ENCODE measurements at places on chromosomes 3 and 15. TPM values are rescaled to one million over a fixed set of nuclear protein-coding genes. Genes with fewer than 3 reads are reported as not detected.

- peak; percentile 24 for DNase-seq
Observed at GRCh38 chr3:193194371-193194770, 46.7 kb upstream of the PLAAT1 start.

DNA sequence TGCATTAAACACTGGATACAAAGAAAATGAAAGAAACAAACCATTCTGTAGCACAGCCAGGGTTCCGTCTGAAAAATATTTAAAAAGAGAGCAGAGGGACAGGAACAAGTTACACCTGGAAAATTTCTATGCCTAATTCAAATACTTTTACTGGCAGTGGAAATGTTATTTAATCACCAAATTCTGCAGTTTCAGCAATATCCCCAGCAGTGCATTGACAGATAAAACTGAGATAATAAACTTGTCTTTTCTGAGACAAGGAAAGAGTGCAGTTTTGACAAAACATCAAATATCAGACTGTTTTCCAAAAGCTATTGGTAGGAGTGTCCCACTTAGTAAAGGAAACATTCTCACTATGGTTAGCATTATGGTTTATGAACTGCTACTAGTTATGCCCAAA, 173.4 kb upstream of the FAM3D start:
- no peak for DNase-seq

DNA sequence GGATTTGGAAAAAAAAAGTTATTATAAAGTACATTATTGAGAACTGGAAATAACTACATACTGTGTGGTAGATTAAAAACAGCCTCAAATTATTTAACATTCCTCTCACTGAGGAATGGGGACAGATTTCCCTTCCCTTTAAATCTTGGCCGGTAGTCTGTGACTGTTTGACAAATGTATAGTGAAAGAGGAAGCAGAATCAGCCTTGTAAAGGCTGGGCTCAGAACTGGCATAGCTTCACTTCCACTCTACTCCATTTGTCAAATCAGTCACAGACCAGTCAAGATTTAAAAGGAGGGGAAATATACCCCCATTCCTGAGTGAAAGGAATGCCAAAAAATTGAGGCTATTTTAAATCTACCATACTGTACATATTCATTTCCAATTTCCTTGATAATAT, 18.2 kb upstream of the B4GALT4 start:
- DNase-seq = peak; percentile 49

- no peak for DNase-seq
Observed at GRCh38 chr3:4429648-4430350, 37.3 kb downstream of the SUMF1 start.

GRCh38 chr15:93341164-93341563, 252.2 kb upstream of the RGMA start:
- no peak for DNase-seq

GRCh38 chr3:119613201-119613600, 15.5 kb downstream of the PLA1A start:
- no peak for DNase-seq

DNA sequence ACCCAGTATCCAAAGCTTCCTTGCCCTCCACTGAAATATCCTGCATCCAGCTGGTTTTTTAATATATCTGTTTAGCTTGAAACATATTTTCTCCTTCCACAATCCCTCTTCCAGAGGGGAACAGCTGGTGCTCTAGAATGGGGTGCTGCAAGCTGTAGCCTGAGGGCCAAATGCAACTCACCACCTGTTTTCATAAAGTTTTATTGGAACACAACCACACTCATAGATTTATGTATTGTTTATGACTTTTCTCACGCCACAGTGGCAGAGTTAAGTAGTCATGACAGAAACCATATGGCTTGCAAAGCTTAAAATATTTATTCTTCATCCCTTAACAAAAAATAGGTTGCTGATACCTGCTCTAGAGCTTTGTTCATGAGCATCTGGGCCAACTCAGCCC, 298.7 kb downstream of the CLSTN2 start:
- DNase-seq = no peak

GRCh38 chr3:100769693-100770092, 60.4 kb downstream of the TFG start:
- DNase-seq = no peak

GRCh38 chr15:62966294-62967078, 76.1 kb upstream of the TPM1 start:
- no peak for DNase-seq

DNA sequence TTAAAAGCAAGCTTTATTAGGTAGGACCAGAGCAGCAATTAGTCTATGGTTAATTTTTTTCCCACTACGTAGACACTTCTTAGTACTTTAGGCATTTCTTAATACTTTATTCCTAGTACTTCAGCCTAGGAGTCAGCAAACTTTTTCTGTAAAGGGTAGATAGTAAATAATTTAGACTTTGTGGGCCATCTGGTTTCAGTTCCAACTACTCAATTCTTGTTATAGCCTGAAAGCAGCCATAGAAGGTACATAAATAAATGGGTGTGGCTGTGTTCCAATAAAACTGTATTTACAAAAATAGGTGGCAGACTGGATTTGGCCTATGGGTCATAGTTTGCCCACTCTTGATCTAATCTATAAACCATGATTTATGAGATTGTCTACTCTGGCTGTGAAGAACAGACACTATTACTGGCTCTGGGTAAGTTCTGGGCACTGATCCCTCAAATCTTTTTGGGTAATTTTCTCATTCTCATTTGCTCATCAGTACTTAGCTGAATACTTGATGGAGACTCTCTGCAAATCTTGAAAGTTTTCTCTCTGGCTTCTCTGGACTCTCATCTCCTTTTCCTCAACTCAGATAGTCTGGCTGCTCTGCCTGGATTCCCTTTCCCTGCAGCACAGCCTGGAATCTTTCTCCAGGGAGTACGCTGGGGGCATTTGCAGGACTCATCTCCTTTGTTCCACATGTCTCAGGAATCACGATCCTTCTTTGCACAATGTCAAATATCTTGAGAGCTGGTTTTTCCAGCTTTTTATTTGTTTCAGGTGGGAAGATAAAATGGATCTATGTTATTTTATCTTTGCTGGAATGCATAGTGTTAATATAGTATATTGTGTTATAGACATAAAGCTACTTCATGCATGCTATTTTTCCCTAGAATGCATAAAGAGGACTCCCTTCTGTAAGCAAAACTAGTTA, 524.8 kb upstream of the TBL1XR1 start:
- DNase-seq = no peak

- no peak for DNase-seq
Observed at GRCh38 chr3:22496641-22497040, 706.5 kb upstream of the UBE2E2 start.

GRCh38 chr3:170418422-170419398, at the start of gene CLDN11:
Gene CLDN11 (plus strand): TSS chr3:170418868. CDS start chr3:170419067, 199 bp downstream.
- peak; percentile 78 for DNase-seq

DNA sequence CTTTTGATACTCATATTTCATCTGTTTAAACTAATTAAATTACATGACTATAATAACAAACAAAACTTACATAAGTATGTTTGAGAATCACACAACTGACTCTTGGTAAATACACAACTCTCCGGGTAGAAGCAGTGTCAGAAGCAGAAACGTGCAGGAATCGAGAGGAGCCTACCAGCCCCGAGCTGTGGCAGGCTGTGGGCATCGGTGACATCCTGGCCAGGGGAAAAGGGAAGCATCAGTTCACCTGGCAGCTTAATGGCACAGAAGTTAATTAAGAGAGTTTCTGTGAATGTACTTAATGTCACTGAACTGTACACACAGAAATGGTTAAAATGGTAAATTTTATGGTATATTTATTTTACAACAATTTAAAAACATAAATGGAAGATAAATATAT, 90.2 kb downstream of the CRTC3 start:
- no peak for DNase-seq

DNA sequence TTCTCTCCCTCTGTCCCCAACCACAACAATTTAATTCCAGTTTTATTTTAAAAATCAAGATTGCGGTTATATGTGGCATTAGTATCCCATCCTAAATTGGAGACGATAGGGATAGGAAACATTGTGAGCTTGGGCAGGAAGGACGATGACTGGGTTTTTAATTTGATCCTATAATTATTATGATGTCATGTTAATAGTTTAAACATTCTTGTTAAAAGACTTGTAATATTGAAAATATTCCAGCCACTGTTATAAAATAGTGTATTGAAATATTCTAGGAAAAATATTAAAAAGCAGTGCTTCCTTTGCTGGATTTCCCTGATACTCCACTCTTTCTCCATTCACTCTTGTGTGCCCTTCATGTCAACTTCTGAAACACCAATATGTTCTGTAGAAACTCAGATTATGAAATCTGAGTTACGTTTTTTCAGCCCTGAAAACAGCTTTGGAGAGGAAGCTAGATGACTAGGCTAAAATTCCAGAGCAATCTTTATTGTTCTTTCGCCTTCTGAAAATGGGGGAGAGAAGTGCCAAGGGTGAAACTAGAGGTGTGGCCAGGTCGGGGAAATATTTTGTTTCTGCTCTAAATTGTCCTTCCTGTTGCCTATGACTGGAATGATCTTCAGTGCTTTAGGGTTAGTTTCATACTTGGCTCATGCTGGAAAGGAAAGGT, 46.1 kb upstream of the MAP3K13 start:
- peak; percentile 46 for DNase-seq

DNA sequence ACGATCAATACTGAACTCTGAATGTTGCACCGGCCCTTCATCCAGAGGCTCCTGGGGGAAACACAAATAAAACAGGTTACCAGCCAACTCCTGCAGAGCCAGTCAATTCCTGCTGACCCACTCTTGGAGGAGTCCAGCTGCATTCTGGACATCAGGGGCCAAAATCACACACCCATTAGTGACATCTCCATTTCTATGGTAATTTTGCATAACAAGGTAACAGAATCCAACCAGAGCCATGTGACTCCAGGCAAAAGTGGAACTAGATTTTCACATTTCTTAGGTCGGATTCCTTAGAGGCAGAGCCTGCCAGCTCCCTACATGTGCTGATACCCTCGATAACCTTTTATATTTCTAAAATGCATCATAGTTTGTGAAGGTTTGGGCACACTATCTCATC, 119.2 kb upstream of the CTNNB1 start:
- no peak for DNase-seq

Gene TMEM108
- 0.37 TPM for polyA plus RNA-seq

Gene GREM1
- polyA plus RNA-seq = 22.2 TPM

Gene RTP4
- 7.4 TPM for polyA plus RNA-seq

Gene ZNF660
- polyA plus RNA-seq = 0.45 TPM

Gene RAD54L2
- polyA plus RNA-seq = 1.6 TPM

Gene MPI
- polyA plus RNA-seq = 18.4 TPM

Gene PHC3
- 4.7 TPM for polyA plus RNA-seq

Gene DAZL
- not detected for polyA plus RNA-seq

Gene IMPG2
- not detected for polyA plus RNA-seq

Gene THAP10
- polyA plus RNA-seq = 1.9 TPM

All from stomach (tissue), 19 donors.